ENCODE measurements at places on chromosomes 7 and 10.

DNA sequence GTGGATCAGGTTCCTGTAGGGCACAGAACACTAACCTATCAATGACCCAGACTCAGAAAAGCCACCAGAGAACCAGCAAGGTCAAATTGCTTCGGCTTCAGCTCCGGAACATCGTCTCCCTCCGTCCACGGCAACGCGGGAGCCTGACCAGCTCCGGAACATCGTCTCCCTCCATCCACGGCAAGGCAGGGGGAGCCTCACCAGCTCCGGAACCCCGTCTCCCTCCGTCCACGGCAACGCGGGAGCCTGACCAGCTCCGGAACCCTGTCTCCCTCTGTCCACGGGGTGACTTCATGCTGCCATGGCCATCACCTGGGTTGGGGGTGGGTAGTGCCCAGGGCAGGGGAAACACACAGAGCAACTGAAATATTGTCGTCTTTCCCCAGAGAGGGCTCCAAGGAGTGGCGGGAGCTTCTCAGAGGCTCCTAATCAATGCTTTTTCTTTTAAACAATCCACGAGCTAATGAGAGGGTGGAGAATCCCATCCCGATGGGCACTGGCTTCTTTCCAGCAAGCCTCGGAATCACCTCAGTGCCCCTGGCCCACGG lies 403.5 kb downstream of the DNAJB6 start:
- DNase-seq = no peak

DNA sequence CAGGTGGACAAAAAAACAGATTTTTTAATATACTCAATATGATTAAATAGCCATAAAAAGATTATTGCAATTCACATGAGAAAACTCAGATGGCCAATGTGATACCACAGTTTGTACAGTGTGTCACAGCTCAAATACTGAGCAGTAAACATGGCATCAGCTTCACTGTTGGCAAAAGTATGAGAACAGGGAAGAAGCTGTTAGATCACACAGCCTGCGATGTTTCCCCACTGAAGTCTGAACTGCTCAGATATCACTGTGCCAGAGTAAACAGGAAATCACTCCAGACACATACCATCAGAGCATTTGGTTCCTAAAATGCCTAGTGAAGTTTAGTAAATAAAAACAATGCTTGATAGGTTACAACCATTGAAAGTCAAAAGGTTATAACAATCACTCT lies 347.8 kb downstream of the ETV1 start:
- DNase-seq = no peak

- DNase-seq = no peak
Observed at GRCh38 chr10:79146611-79147130, 77.9 kb downstream of the ZMIZ1 start.

DNA sequence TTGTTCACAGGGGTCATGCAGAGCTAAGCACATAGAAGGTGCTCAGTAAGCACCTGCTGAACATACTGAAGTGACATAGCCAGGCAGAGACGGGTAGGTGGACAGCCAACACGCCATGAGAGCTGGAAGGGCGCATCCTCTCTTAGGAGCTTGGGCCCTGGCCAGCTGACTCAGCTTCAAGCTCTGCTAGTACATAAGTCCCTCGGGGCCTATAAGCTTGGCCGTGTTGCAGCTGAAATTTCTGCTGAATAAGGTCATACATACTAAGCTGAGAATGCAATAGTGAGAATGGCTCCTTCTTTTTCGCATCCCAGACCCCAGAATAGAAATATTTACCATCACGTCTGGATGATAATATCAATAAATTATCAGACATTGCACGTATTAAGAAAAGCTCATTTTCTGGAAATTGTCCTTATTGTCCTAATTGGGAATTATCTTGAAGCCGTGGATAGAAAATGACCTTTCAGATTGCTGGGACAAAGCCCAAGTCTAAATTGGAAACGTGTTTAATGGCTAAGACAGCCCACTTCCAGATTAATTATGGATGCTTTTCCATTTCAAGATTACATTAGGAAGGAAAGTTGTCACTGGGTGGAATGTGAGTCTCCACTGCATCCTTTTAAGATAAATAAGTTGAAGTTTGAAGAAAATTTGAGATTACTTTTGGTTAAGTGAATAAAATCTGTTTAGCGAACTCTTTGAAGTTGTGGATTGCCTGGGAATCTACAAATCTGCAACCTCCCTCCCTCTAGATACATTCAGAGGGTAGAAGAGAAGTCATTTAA lies 287.1 kb upstream of the C7orf33 start:
- no peak for DNase-seq

DNA sequence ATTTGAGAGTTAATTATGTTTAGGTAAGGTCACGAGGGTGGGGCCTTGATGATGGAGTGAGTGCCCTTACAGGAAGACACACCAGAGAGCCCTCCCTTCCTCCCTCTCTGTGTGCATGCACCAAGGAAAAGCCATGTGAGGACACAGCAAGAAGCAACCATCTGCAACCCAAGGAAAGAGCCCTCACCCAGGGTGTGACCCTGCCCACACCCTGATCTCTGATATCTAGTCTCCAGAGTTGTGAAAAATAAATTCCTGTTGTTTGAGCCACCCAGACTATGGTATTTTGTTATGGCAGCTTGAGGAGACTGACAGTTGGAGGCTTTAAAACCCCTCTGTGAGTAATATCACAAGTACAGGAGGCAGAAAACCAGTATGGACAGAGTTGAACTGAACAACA lies 15.0 kb upstream of the MCM10 start:
- DNase-seq = no peak

DNA sequence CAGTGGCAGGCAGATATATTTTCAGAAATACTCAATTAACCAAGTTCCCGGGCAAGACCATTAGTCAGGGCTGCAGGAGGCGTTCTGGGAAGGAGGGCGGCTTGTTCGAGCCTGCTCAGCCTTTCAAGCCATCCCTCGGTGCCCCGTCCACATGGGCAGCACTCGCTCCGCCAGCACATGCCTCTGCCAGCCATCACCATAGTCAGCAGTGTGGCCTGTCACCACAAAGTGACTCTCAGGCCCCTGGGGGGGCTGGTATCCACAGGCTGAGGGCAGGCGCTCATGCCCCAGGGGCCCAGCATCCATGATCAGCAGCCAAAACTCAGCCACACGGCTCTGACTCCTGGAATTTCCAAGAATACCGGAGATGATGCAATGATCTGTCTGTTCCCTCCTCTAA lies 81.9 kb downstream of the CHST15 start:
- DNase-seq = no peak

- DNase-seq = no peak
Observed at GRCh38 chr7:94481279-94481678, 28.3 kb upstream of the CASD1 start.

- no peak for DNase-seq
Observed at GRCh38 chr10:33799281-33799943, 464.9 kb upstream of the NRP1 start.

GRCh38 chr10:43610636-43611035 lies 4.4 kb downstream of the ZNF485 start:
- no peak for DNase-seq

GRCh38 chr7:111223802-111224253 lies 132.9 kb downstream of the LRRN3 start:
- DNase-seq = no peak

DNA sequence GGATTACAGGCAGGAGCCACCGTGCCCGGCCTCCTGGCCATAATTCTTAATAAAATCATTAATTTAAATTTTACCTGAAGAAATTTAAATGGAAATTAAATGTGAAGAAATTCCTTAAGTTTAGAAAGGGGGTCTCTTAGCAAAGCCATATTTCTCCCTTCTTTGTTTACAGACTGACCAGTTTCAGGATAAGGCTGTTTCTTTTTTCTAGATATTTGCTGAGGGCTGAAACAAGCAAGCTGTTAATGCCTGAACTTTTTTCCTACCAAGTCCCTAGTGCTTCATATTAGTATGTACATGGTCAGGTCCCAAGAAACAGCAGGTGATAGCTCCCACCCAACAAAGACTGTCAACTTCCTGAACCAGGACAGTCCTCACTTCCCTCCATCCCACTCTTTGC lies 18.1 kb upstream of the PDIA4 start:
- DNase-seq = no peak

DNA sequence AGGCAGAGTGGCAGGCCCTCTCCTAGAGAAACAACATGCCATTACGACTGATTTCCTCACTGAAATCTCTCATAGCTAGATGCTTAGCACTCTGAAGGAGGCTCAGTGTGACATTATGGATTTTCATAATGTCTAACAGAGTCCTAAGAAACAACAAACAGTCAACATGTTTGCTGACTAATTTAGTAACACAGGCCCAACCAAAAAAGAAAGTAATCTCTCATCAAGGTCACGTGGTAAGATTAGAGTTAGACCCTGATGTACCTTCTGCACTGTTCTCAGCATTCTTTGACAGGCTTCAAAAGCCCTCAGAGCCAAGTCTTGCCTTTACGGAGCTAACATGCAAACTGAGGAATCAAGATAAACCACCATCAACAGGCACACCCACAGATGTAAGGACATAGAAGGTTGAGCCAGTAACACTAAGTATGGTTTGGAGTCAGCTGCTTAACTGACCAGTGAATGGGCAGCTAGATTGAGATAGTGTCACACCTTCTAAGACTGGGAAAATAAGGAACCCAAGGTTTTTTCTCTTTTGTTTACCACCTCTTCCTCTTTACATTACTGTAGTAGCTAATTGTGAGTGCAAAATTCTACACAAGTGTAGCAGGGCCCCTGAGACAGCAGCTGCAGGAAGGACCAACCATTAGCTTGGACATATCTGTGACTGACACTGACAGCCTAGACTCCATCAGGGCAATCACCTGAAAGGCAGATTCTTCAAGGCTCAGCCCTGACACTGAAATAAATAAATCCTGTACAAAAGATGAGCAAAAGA lies 15.3 kb upstream of the KCNIP2 start:
- DNase-seq = no peak

DNA sequence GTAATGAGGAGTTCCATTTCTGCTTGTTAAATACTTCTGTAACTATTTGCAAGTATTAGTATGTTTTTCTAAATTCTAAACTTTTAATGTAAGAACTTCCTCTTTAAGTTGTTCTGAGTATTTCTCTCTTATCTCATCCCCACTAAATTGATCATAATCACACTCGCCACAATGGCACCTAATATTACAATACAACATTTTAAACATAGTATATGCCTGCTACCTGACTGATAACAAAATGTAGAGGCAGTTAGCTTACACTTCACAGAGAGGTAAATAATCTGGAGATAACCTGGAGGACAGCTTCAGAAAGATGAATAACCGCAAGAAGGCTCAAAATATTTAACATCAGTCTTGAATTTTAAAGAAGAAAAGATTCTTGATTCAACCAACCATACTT lies 48.6 kb downstream of the HIBADH start:
- DNase-seq = no peak

GRCh38 chr10:63396133-63396761 lies 69.5 kb downstream of the JMJD1C start:
- DNase-seq = no peak

GRCh38 chr10:7171825-7172224 lies 239.0 kb downstream of the SFMBT2 start:
- DNase-seq = no peak

- DNase-seq = no peak
Observed at GRCh38 chr7:32216759-32217158, 146.6 kb upstream of the PDE1C start.

DNA sequence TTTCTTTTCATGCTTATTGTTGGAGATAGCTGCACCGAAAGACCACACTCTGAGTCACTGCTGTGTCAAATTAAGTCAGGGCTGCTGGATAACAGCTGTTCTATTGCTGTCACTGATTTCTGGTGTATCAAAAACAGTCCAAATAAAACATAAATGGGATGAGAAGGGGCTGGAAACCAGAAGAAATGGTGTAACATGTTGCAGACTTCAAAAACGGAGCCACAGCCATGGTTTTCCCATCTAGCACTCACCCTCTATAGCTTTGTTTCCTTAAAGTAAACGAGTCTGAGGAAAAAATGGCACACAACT lies 103.3 kb upstream of the DIP2C start:
- no peak for DNase-seq

DNA sequence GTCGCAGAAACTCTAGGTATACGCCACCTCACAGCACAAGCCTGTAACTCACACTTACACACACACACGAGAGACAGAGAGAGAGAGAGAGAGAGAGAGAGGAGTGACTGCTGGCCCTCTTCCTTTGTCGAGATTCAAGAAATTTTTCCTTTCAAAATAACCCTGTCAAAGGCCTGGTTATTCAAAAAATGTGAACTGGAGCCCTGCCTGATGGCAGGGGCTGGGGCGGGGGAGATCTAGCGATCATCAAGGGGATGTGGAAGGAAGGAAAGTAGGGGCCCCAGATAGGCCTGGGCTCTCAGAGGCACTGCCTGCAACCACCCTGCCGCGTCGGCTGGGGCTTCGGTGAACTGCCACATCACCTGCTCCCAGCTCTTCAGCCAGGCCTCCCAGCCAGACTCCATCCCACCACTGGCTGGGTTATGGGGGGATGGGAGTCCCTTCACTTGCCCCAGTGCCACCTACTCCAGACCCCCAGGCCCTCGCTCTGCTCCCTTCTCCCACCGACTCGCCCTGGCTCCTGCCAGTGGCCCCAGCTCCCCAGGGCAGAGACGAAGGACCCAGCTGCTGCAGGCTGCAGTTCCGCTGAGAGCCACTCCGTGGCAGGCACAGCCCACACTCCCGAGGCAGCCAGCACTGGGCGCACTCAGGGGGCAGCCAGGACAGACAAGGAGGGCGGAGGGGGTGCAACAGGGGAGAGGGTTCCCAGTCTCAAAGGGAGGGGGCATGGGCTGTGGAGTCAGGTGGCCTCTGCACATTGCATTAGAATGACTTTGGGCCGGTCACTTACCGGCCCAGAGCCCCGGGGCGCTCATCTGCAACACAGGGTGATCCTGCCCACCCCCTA lies 15.3 kb downstream of the KCNH2 start:
- DNase-seq = peak; percentile 49

DNA sequence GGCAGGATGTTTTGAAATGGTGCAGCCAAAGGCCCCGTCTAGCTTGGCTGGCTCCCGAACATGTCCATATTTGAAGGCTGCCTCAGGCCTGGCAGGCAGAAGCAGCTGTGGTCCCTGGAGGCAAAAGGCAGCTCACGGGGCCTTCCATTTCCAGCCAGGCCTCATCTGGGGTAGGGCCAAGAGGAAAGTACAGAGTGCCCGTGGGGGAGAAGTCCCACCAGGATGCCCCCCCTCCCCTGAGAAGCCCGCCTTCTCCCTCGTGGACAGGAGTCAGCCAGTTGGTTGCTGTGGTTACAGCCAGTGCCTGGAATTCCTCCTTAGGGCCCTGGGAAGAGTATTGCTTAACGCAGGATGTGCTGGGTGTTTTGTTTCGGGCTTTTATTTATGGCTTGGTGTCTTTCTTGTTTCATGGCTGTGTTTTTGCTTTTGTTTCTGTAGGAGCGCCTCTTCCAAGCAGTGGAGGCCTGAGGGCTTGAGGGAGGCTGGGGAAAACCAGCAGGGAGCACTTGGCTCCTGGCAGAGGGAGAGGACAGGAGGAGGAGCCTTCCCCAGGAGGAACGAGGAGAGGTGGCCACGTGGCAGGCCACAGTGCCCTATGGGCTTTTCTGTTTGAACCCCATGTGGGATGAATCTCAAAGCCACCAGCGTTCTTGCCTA lies 45.4 kb downstream of the CHST3 start:
- DNase-seq = no peak

GRCh38 chr10:133126431-133127290 lies 33.4 kb upstream of the KNDC1 start:
- no peak for DNase-seq

GRCh38 chr7:114048386-114049235 lies 129.8 kb upstream of the PPP1R3A start:
- DNase-seq = no peak

GRCh38 chr10:2556883-2557282 lies 510.5 kb upstream of the PFKP start:
- no peak for DNase-seq

- no peak for DNase-seq
Observed at GRCh38 chr10:4046712-4047354, 261.8 kb upstream of the KLF6 start.
